AG09319 (cell line): ENCODE measurements at places on chromosomes 2 and 18.

- no peak for DNase-seq
Measured at GRCh38 chr2:179338681-179339080, 74.0 kb upstream of the SESTD1 start.

DNA sequence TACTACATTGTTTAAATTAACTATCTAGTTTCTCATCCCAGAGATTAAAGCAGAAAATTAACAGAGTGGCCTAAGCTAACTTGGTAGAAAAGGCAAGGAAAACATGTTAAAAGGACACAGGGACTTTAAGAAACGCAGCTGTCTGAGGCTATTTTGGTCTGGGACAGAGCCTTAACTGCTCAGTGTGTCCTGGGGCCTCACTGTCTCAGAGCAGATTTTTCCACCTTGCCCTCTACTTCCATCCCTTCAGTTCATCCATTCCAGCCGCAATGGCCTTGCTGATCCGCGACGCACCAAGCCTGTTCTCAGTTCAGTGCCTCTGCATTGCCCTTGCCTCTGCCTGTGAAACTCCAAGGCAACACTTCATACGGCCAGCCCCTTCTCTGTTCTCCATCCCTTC is 114.9 kb upstream of the OSR1 start:
- DNase-seq = no peak

- DNase-seq = no peak
Measured at GRCh38 chr2:75798569-75798968, 87.9 kb upstream of the GCFC2 start.

DNA sequence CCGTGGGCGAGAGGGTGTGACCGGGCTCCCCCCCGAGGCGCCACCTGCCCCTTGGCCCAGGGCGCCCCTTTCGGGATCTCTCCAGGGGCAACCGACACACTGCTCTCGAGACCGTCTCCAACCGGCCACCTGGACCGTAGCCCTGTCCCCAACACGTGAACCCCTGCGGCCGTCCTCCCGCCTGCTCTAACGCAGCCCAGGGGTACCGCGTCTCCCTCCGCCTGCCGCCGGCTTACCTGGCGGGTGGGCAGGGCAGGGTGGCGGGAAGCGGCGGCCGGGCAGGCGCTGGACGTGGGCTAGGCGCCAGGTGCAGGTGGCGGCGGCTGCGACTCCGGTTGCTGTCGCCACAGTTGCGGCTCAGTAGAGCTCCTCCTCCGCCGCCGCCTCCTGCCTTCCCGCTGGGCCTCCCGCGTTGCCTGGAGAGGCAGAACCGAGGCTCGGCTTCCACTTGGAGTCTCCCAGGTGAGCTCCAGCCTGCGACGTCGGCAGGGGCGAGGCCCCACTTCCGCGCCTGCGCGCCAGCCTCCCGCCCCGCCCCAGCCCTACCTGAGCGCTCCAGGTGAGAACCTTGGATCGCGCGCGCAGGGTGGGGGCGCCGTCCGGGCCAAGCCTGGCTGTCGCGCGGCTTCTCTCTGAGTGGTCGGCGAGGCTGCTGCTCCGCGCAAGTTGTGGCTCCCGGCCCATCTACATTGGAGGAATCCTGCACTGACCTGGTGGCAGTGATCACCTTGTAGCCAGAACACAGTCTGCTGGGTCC is at the start of gene GALNT3:
Gene GALNT3 (minus strand): TSS at position 469 of the 757 bp plus-strand sequence. CDS start 23,547 bp downstream, outside the sequence.
- no peak for DNase-seq

- DNase-seq = no peak
Measured at GRCh38 chr2:27025281-27025800, 7.4 kb upstream of the TMEM214 start.
